ENCODE measurements at places on chromosomes 1 and 21.

DNA sequence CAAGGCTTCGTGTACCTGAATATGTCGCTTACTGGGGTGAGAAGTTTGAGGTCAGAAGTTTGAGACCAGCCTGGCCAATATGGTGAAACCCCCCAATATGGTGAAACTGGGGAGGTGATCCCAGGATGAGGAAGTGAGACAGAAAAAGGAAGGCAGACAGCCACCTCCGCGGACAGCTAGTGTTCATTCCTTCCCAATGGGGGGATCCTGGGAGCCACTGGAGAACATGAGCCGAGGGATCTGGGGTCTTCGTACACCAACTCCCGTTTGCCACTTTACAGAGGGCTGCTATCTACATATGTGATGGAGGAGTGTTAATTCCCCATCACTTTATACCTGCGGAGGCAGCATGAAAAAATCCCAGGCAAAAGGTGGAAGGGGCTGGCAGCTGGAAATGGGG lies 19.6 kb upstream of the IFFO2 start:
- no peak for DNase-seq

- DNase-seq: peak; percentile 96
Measured at GRCh38 chr1:31944205-31945089, 6.3 kb upstream of the PTP4A2 start.

DNA sequence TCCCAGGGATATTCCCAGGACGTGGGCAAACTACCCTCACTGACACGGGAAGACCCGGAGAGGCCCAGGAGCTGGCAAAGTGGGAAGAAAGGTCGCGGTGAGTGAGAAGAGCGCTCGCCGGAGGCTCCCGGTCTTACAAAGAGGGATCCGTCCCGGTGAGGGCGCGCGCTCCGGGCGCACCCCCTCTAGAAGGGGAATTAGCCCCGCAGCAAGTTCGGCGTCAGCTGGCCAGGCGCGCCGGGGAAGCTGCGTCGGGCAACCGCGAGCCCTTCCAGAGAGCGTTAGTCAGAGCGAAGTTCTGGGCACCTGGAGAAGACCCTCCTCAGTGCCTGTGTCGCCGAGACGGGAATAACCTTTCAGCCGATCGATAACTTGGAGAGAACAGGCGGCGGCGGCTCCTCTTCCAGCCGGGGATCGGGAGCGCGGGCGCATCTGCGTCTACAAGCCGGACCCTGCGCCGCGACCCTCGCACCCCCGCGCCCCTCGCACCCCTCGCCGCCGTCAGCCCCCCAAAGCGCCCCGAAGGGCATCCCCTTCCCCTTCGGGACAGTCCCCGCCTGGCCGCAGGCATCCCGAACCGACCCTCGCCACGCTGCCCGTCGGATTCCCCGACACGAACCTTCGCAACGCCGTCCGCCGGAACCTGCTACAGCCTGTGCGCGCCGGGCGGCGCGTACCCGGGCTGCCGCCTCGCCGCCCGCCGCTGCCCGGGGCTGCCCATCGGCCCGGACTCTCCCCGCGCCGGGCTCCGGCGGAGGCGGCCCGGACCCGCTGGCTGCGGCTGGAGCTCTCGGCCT lies 485 bp downstream of the SIPA1L2 start:
- no peak for DNase-seq

DNA sequence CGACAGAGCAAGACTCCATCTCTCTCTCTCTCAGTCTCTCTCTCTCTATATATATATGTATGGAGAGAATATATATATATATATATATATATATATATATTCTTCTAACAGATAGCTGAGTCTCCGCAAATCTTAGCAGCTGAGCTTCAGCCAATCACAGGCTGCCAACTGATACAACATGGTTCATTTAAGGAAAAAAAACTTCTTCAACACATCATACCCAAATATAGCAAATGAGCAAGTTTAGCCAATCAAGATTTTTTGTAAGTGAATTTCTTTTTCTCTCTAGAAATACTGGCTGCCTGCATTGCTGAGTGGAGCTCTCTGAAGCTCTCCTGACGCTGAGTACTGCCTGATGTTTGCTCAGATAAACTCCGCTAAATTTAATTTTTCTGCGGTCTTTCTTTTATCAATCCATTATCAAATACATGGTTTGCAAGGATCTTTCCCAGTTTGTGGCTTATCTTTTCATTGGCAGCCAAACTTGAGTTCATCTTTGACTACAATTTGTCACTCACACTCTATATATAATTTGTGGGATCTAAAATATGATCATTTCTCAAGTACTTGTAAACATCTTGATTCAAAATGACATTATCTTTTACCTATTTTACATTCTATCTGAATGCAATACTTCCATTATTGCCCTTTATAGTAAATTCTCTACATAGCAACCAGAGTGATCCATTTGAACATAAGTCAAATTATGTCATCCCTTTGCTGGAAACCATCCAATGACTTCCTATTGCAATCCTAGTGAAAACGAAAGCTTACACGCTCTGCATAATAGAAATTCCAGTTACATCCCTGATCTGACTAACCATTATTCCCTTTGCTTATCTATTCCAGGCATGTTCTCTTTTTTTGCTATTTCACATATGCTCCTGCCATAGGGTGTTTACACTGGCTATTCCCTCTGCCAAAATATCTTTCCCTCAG lies 2131.7 kb downstream of the MRPL39 start:
- no peak for DNase-seq

- DNase-seq: no peak
Measured at GRCh38 chr21:19122356-19122755, 718.8 kb upstream of the TMPRSS15 start.

DNA sequence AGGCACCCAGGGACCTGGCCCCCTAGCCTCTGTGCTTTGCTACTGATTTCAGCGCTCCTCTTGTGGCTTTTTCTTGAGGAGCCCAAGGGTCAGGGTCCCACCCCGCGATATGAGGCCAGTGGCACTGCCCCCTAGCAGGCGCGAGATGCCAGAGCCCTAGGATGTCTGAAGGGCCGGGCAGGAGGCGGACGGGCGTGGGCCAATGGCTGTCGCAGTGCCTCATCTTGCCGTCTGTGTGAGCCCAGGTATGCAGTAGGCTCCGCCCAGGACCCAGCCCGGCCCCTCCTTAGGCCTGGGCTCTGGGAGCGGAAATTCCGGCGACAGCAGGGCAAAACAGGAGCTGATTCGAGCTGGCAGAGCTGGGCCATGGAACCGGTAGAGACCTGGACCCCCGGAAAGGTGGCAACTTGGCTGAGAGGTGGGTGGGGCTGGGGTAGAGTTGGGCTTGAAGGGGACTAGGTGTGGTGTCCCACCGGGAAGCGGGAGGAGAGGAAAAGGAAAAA lies at the start of gene CNKSR1:
TSS of gene CNKSR1 (plus strand) at position 310 of the 503 bp plus-strand sequence. CDS start at position 367, 57 bp downstream.
- no peak for DNase-seq

- DNase-seq: no peak
Measured at GRCh38 chr1:220888417-220888986, 9.3 kb downstream of the HLX start.

DNA sequence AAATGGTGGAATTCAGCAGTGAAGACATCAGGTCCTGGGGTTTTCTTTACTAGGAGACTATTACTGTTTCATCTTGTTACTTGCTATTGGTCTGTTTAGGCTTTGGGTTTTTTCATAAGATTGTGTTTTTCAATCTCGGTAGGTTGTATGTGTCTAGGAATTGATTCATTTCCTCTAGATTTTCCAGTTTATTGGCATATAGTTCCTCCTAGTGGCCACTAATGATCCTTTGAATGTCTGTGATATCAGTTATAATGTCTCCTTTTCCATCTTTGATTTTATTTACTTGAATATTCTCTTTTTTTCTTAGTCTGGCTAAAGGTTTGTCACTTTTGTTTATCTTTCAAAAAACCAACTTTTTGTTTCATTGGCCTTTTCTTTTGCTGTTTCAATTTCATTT lies 233.0 kb downstream of the RWDD3 start:
- no peak for DNase-seq

DNA sequence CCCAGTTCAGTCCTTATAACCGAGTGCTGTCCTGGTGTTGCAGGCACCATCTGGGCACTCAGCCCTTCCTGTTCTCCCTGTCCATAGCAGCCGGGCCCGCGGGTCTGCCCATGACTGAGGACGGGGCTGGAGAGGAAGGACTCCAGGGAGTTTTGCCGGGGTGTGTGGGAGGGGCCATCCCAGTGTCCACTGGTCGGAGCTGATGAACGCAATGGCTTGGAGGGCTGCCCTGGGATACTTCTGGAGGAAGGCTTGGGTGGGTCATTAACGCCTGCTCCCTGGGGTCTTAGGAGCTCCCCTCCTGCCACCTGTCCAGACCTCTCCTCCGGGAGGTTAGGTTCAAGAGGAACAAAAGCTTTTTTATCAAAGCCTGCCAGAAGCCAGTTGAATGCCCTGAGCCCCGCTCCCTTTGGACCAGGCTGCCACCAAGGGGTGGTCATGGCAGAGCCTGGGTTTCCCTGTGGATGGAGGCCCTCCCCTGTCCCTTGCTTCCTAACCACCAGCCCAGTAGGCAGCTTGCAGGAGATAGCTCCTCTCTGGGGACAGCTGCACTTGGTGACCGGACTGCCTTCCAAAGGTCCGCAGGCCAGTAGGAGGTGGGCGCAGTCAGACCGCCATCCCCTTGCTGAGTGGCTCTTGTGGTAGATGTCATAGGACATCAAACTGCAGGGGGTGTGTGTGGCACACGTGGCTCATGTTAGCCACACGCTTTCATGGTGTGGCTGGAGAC lies 61.3 kb downstream of the TRIM11 start:
- peak; percentile 8 for DNase-seq

- DNase-seq: no peak
Measured at GRCh38 chr1:228469413-228470162, 17.6 kb upstream of the RNF187 start.

GRCh38 chr1:233113009-233113879 lies 162.8 kb downstream of the NTPCR start:
- peak; percentile 46 for DNase-seq

GRCh38 chr1:116465845-116466685 lies 93.0 kb downstream of the ATP1A1 start:
- no peak for DNase-seq

DNA sequence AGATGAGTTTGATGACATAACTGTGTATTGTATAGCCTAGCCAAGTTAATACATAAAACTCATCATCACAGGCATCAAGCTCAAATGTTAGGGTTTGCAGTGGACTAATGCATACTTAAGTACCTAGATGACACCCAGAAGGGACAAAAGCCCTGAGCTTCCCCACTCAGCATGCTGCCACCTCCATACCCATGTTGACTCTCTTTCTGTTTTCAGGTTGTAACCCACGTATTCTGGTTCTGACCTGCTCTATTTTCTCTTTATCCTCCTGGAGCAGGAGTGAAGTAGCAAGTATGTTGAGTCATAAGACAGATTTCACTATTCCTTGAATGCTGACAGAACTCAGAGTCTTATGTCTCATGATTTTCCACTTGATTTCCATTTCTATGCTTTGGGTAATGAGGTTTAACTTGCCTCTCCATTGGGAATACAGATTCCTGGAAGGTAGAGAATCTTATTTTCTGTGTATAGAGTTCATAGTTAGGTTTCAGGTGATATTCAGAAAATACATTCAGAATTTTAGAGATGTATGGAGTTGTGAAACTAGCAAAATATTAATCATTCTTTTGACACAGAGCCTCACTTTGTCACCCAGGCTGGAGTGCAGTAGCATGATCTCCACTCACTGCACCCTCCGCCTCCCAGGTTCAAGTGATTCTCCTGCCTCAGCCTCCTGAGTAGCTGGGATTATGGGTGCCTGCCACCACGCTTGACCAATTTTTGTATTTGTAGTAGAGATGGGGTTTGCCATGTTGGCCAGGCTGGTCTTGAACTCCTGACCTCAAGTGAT lies 122.5 kb upstream of the KCNJ15 start:
- no peak for DNase-seq

- DNase-seq: no peak
Measured at GRCh38 chr1:198113342-198113750, 43.5 kb upstream of the NEK7 start.

DNA sequence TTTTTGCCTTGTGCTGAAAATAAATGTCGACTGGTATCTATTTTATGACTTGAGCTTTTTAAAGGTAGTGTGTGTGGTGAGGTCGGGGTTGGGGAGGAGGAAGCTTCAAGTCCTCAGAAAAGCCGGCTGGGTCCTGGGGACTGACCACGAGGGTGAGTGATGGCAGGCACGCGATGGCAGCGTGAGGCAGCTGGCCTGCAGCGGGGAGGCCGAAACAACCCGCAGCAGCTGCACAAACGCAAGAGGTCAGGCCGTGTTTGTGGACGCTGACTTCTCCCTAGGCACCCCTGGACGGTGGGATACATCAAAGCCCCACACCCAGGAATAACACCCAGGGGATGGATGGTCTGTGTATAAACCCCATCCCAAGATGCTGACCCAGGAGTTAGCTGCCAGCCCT lies 51.4 kb downstream of the ZBTB18 start:
- DNase-seq: no peak

DNA sequence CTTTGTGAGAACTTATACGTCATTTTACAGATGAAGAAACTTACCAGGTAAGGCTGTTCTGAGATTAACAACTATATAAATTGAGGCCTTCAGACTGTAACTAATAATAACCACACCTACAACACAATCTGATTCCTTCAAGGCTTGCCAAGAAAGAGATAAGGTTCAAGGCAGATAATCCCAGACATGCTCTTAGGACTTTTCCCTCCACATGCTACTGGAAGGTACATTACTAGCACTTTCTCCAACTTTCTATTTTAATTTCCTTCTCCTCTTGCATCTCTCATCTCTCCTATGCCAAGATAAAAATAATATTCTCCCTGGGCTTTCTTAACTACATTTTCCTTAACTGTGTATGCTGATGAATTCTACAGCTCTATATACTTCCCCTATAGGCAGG lies 18.9 kb upstream of the NRAS start:
- no peak for DNase-seq

DNA sequence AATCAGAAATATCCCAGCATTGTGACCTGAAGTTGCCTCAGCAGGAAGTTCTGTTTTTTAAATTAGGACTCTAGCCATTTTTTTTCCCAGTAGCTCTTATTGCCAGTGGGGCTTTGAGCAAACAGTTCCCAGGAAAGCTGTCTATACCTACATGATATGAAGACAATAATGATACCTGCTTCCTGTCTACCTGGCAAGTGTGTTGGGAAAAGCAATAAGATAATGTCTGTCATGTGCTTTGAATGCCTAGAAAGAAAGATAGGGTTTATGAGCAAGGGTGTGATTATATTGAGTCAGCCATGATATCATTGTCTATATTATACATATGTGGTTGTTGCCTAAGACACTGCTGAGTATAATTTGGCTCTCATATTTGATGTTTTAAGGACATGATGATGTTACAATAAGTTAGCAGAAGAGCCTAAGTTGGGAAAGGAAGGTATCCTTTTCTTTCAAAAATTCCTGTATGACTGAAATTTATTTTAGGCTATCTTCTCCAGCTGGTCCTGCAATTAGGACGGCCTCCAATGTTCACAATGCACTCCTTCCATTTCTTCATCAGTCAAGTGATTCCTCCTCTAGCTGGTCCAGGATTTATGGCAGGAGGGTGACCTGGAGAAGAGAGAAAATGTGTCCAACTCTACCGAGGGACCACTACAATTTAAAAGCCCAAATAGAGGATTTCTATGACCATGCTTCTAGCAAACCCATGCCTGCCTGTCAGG lies 99.6 kb upstream of the CDC42BPA start:
- DNase-seq: no peak

- no peak for DNase-seq
Measured at GRCh38 chr21:32347351-32347750, 45.5 kb downstream of the URB1 start.

GRCh38 chr1:6083801-6084446 lies 38.2 kb downstream of the KCNAB2 start:
- DNase-seq: no peak

Measured in activated naive CD4-positive, alpha-beta T cell treated with anti-CD3 and anti-CD28 coated beads, Interleukin-2, amount 10 ng/mL, durations not matched to agents 7 days and 5 days (primary cell).